ENCODE measurements at places on chromosomes 12 and 14.

- ATAC-seq, result no peak
Observed at GRCh38 chr12:49549735-49550692, 11.2 kb downstream of the KCNH3 start.

GRCh38 chr14:93537951-93538350 is 107.2 kb downstream of the UNC79 start:
- no peak for ATAC-seq

- no peak for ATAC-seq
Observed at GRCh38 chr12:54139019-54139418, 49.8 kb downstream of the SMUG1 start.

DNA sequence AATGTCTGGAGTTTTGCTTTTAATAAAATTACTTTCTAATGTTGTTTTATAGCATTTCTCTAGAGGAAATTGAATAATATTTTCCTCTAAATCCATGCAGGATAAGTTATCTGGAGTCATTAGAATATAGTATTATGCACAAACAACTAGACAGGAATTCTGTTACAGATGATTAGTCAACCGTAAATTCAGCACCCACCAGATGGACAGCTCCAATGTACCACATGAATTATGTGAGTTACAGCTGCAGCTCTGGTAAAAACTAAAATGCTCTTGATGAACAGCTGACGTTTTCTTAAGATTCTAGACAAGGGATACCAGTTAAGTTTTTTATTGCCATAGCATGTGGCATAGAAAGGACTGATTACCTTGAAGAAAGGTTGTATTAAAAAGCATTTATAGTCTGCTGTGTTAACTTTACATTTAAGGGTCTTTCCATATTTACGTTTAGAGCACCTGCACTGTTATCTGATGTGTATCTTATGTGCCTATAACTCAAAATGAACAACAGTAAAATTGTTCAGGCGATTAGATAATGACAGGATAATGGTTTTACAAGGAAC is 321.4 kb upstream of the LRFN5 start:
- no peak for ATAC-seq

- no peak for ATAC-seq
Observed at GRCh38 chr12:32104572-32105355, 1.9 kb upstream of the BICD1 start.

- ATAC-seq, result no peak
Observed at GRCh38 chr12:103627189-103627855, 40.2 kb downstream of the STAB2 start.

GRCh38 chr12:100484183-100484886 is 10.7 kb downstream of the NR1H4 start:
- no peak for ATAC-seq

DNA sequence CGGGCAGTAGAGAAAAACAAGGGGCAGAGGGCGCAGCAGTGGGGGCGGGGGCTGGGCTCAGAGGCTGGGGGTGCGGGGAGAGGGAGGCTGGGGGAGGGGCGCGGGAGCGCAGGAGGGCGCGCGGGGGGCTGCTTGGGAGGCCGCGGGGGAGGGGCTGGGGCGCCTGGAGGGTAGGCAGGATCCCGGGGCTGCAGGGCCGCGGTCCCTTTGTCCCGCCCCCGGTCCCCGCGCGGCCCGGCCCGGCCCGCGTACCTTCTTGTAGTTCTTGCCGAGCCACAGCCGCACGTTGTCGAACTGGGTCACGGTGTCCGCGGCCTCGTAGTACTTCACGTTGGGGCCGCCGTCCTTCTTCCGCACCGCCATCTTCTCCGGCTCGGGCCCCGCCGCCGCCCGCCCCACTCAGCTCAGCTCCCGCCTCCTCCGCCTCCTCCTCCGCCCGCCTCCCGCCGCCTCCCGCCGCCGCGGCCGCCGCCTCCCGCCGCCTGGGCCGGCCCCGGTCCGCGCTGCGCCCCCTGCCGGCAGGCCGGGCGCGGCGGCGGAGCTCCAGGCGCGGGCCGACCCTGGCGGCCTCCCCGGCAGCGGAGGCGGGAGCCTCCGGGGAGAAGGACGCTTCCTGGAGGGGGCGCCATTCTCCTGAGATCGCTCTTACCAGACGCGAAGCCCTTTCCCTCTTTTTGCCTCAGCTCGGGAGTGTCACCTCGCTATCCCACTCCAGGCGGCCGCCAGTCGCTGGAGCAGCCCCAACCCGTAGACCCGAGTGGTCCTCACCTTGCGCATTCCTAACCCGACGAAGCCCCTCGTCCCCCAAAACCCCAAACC is at the start of gene SMARCC2:
Gene SMARCC2 (minus strand): TSS at position 385 of the 819 bp plus-strand sequence. CDS start 22 bp downstream, at position 363.
- peak; percentile 96 for ATAC-seq

- ATAC-seq, result no peak
Observed at GRCh38 chr12:102509123-102509626, 28.8 kb upstream of the IGF1 start.

DNA sequence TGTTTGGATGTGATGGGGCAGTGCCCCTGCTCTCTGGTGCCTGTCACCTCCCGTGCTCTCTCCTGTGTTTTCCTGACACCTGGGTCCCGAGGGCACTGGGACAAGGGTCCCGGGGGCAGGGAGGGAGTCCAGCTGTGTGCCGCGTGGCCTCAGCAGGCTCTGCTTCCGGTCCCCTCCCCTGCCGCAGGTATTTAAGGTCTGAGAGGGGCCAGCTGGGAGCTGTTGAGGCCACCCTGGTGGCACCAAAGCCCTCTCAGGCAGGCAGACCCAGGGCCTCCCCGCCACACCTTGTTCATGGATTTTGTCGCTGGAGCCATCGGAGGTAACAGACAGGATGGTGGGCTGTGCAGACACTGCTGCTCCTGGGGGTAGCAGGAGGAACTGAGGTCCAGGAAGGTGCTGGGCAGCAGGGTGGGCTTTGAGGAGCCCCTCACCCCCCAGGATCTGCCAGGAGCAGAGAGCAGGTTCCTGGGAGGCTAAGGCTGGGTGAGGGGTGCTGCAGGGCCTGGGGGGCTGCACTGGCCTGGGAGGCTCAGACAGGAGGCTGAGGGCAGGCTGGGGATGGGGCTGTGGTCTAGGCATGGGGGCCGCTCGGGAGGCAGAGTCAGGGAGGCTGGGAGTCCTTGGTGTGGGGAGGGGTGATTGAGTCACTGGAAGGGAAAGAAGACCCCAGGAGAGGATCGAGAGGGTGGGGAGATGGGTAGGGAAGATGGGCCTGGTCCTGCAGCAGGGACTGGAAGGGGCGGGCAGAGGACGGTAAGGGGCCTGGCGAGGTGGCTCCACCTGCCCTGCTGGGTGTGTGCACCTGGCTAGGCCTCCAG is at the start of gene SLC25A47:
Gene SLC25A47 (plus strand): TSS at position 219 of the 821 bp plus-strand sequence. CDS start 76 bp downstream, at position 295.
- no peak for ATAC-seq

GRCh38 chr12:76697849-76698248 is 66.1 kb upstream of the ZDHHC17 start:
- ATAC-seq, result no peak

- no peak for ATAC-seq
Observed at GRCh38 chr12:47993491-47993890, 10.8 kb downstream of the COL2A1 start.

GRCh38 chr14:103393676-103394626 is 8.7 kb downstream of the MARK3 start:
- no peak for ATAC-seq

GRCh38 chr14:72621387-72622065 is 272.4 kb downstream of the DPF3 start:
- ATAC-seq, result no peak

GRCh38 chr14:98949481-98950135 is 322.4 kb downstream of the BCL11B start:
- no peak for ATAC-seq

DNA sequence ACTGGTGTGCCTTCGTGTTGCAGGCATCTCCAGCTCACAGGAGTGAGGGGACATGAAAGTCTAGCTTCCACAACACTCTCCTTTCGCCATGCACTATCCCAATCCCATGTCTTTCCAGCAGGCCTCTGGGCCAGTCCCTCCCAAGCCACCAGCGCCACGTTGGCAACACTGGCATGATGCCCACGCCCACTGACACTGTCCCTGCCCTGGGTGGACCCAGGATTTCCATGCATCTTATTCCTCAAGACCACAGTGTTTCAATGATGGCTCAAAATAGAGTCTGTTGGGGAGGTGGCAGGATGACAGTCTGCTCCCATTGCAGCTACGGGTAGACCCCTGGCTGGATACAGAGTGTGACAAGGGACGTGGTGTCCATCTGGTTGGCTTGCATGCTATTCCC is 2.3 kb downstream of the SP7 start:
- no peak for ATAC-seq

- no peak for ATAC-seq
Observed at GRCh38 chr14:30803185-30803584, 71.2 kb upstream of the COCH start.

- no peak for ATAC-seq
Observed at GRCh38 chr14:95211721-95212504, 54.6 kb upstream of the DICER1 start.

- no peak for ATAC-seq
Observed at GRCh38 chr12:54595471-54595870, 7.0 kb upstream of the PPP1R1A start.

GRCh38 chr12:94754653-94755052 is 104.3 kb upstream of the TMCC3 start:
- no peak for ATAC-seq

- peak; percentile 73 for ATAC-seq
Observed at GRCh38 chr12:116924558-116925453, 14.1 kb downstream of the FBXW8 start.

DNA sequence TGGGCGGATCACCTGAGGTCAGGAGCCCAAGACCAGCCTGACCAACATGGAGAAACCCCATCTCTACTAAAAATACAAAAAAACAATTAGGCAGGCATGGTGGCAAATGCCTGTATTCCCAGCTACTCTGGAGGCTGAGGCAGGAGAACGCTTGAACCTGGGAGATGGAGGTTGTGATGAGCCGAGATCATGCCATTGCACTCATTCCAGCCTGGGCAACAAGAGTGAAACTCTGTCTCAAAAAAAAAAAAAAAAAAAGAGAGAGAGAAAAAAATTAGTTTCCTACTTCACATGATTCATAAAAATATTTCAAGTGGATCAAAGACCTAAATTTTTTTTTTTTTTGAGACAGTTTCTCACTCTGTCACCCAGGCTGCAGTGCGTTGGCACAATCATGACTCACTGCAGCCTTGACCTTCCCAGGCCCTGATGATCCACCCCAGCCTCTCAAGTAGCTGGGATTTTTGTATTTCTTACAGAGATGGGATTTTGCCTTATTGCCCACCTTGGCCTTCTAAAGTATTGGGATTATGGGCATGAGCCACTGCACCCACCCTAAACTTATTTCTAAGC is 24.9 kb downstream of the FCF1 start:
- ATAC-seq, result no peak

DNA sequence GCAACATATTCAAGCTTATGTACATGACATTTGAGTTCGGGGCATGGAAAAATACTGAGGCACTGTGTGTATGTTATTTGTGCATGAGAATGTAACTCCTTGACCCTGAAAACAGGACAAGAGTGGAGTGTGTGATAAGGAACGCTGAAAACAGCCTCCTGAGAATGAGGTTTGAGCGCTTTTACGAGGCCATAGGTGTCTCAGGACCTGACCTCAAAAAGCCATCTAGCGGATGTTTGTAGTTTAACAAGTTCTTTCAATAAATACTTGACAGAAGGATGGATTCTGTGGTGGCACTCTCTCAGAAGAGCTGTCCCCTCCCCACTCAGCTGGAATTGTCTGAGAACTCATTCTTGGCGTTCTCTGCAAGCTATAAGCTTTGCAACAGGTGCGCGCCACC is 350.5 kb upstream of the TMTC1 start:
- ATAC-seq, result no peak

GRCh38 chr12:133203344-133204263 is 22.3 kb downstream of the ZNF268 start:
- ATAC-seq, result no peak

- no peak for ATAC-seq
Observed at GRCh38 chr14:74980731-74981461, 21.8 kb upstream of the EIF2B2 start.

DNA sequence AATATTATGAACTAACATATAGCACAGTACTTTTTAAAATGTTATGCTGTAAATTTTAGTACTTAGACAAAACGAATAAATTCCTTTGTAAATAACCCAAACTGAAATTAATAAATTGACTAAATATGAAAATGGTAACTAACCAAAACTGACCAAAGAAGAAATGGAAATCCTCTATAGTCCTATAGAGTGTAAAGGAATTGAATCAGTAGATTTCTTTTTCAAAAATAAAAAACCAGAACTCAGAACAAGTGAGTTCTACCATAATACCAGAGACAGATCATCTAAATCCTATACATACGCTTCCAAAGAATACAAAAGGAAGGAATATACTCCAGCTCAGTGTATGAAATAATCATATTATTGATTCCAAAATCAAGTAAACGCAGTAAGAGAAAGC is 39.8 kb downstream of the TMPRSS12 start:
- no peak for ATAC-seq

DNA sequence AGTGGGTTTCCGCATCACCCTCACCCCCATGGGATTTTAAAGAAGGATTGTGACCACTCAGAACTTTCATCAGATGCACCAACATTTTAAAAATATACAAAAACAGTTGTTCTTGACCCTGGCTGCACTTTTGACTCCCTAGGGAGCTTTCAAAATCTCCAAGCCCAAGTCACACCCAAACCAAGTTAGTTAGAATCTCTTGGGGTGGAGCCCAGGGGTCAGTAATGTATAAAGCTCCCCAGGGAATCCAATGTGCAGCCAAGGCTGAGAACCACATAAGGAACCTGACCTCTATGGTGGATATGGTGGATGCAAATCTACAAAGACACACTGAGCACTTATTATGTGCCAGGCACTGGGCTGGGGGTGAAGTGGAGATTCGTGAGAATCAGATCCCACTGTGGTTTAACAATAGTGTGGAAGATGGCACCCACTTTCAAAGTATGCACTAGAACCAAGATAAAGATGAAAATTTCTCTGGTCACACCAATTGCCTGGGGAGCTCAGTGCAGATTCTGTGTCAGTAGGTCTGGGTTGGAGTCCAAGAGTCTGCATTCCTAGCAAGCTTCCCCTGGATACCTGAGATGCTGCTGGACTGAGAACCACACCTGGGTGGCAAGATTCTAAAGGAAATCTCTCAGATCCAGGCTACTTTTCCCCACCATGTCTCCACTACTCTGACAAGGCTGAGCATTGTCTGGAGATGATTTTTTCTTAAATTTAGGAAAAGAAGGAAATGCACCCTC is 18.9 kb upstream of the CMKLR1 start:
- ATAC-seq, result no peak

GRCh38 chr14:49578141-49578540 is 8.0 kb downstream of the RPS29 start:
- ATAC-seq, result no peak
